ENCODE measurements at places on chromosomes 7 and 10. TPM values are rescaled to one million over a fixed set of nuclear protein-coding genes. Genes with fewer than 3 reads are reported as not detected.

KEL gene
- polyA plus RNA-seq: not detected

NPSR1 gene
- polyA plus RNA-seq: not detected

GIMAP1 gene
- 7.5 TPM for polyA plus RNA-seq

ADAP1 gene
- 69.2 TPM for polyA plus RNA-seq

NUB1 gene
- 62.8 TPM for polyA plus RNA-seq

OR2A12 gene
- polyA plus RNA-seq: not detected

ABCB4 gene
- 0.16 TPM for polyA plus RNA-seq

FFAR4 gene
- not detected for polyA plus RNA-seq

CRYGN gene
- not detected for polyA plus RNA-seq

WDR86 gene
- 4.3 TPM for polyA plus RNA-seq

RASA4 gene
- 29.0 TPM for polyA plus RNA-seq

DNMBP gene
- polyA plus RNA-seq: 18.4 TPM

TCF7L2 gene
- 13.2 TPM for polyA plus RNA-seq

PNPLA8 gene
- 8.3 TPM for polyA plus RNA-seq

COL13A1 gene
- polyA plus RNA-seq: 6.6 TPM

RARRES2 gene
- 39.0 TPM for polyA plus RNA-seq

TSPAN15 gene
- polyA plus RNA-seq: 47.0 TPM

CCL24 gene
- polyA plus RNA-seq: 28.3 TPM

PSPH gene
- 88.4 TPM for polyA plus RNA-seq

C7orf57 gene
- not detected for polyA plus RNA-seq

PDK4 gene
- polyA plus RNA-seq: 9.1 TPM

SEMA3A gene
- polyA plus RNA-seq: 11.4 TPM

PKD1L1 gene
- polyA plus RNA-seq: not detected

MMRN2 gene
- polyA plus RNA-seq: 1.4 TPM

CNTNAP2 gene
- 3.8 TPM for polyA plus RNA-seq

TAS2R4 gene
- polyA plus RNA-seq: 0.15 TPM

CRHR2 gene
- polyA plus RNA-seq: not detected

CCDC201 gene
- not detected for polyA plus RNA-seq

SFTPA1 gene
- 9.2 TPM for polyA plus RNA-seq

FAM13C gene
- not detected for polyA plus RNA-seq

AKR1C8 gene
- polyA plus RNA-seq: not detected

EPHA1 gene
- 14.6 TPM for polyA plus RNA-seq

HOXA4 gene
- polyA plus RNA-seq: 15.3 TPM

MRPL43 gene
- polyA plus RNA-seq: 122 TPM

DDC gene
- 270 TPM for polyA plus RNA-seq

RNF32 gene
- polyA plus RNA-seq: 1.1 TPM

SLC29A3 gene
- polyA plus RNA-seq: 0.45 TPM

ADAM22 gene
- 0.94 TPM for polyA plus RNA-seq

VAX1 gene
- polyA plus RNA-seq: not detected

ZNF25 gene
- 3.9 TPM for polyA plus RNA-seq

PRKAR2B gene
- 7.8 TPM for polyA plus RNA-seq

SPDYE1 gene
- polyA plus RNA-seq: not detected

CFAP69 gene
- 4.7 TPM for polyA plus RNA-seq

CAV2 gene
- polyA plus RNA-seq: 7.2 TPM

PRKG1 gene
- 7.4 TPM for polyA plus RNA-seq

CXCL12 gene
- polyA plus RNA-seq: 8.9 TPM

SLC26A3 gene
- polyA plus RNA-seq: 122 TPM
